ENCODE measurements at places on chromosomes 6 and 20.

DNA sequence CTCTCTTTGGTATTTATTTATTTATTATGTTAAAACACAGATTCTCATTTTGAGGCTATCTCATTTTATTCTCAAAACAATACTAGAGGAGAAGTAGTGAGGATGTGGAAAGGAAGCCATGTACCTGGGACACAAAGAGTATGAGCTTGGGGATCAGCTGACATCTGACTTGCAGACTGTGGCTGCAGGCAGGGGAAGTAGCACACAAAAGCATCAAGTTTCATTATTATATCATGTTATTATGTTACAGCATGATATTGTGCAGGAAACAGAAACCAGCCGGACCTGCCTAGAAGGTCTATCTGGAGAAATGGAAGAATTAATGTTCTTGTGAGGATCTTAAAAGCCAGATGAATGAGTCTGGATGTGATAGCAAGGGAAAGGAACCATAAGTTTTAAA lies 248.2 kb downstream of the KHDC1L start:
- DNase-seq: no peak

DNA sequence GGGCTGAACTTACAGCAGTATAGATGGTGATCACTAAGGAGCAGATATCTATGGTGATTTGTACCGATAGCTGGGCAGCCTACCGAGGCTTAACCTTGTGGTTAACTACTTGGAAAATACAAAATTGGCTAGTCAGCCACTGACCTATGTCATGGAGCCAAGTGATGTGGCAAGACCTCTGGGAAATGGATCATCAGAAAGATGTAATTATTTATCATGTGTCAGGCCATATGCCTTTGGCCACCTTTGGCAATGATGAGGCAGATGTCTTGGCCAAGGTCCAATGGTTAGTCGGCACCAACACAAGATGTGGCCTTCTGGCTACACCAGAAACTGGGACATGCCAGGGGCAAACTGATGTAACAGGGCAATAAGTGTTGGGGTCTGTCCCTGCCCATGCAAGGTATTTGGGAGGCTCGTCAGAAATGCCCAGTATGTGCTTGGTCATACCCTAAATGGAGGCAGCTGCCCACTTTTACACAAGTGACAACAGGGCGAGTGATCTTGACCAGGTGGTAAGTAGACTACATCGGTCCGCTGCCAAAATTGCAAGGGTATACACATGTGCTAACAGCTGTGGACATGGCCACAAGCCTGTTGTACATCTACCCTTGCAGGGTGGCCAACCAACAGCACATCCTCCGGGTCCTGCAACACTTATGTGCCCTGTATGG lies 30.1 kb downstream of the HDDC2 start:
- DNase-seq: no peak

- peak; percentile 35 for DNase-seq
These were observed 29.7 kb downstream of the CHMP4B start for GRCh38 chr20:33840759-33841435.

DNA sequence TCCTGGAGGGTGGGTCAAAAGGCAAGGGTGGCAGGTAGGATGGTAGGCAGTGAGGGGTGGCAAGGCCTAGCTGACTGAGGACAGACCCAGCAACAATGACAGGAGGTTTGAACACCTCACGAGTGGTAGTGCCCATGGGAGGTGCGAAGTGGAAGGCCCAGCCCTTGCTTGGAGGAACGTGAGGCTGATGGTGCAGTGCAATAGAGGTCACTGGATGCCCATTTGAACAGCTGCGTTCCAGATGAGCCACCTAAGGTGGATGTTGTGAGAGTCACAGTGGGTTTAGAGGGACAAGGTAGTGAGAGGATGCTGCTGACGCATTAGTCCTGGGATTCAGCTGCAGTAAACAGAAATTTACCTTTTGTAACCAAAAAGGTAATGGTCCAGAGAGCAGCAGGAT lies 15.6 kb downstream of the TMEM74B start:
- DNase-seq: no peak

GRCh38 chr6:154474648-154475428 lies 35.6 kb downstream of the CNKSR3 start:
- no peak for DNase-seq

DNA sequence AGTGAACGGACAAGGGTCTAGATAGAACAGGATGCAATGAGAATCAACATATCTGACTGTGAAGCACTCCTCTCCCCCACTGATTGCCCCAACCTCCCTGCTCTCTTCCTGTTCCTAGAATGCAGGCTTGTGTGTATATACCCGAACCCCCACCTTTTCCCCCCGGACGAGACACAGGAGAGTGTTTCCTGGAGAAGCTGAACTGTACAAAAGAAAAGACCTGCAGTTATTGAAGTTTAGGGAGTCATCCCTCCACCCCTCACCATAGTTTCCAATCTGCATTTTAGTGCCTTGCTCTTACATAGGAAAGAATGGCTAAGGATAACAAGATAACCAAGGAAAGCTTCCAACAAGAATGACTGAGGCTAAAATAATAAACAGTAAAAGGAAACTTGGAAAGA lies 55.5 kb upstream of the PDE10A start:
- no peak for DNase-seq

DNA sequence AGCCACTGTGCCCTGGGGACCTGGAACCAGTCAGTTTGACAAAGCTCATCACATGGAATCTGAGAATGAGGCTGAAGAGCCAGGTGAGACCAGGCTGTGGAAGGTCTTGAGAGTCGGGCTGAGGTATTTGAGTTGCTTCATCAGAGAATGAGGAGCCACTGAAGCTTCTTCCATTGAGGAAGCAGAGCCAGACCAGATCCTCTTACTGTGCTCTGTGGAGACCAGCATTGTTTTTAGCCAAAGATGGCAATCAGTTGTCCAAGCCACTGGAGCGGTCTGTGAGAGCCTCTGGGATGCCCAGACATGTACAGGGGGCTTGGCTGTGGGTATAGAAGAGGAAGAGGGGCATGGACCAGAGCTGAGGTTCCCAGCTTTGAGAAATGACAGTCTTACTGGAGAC lies 6.1 kb upstream of the EPB41L1 start:
- DNase-seq: no peak

DNA sequence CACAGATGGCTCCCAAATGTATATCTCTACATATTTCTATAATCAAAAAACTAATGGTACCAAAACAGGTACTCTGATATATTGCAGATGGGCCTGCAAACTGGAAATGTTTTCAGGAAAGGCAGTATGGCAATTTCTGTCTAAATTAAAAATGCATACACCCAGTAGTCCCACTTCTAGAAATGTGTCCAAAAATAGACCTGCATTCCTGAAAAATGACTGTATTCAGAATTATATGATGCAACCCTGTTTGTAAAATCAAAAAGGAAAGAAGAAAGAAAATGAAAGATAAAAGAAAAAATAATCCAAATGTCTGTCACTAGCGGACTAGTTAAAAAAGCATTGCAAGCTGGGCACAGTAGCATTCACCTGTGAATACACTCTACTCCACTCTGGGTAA lies 12.9 kb upstream of the MICB start:
- no peak for DNase-seq

DNA sequence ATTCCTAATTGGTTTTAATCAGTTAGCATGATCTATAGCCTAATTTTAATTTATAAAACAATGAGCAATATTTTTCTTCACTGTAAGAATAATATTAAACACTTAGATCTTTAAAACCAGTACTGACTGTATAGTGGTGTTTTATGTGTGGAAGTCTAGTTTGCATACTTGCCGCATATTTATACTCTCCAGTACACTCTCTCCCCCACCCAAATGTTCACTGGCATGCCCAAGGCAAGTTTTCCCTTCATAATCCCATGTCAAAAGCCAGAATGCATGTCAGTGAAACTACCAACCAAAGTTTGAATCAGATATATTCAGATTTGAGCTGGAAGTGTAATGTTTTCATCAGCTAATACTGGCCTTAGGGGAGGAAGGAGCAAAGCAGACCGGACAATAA lies 506.1 kb downstream of the PHF3 start:
- DNase-seq: no peak

DNA sequence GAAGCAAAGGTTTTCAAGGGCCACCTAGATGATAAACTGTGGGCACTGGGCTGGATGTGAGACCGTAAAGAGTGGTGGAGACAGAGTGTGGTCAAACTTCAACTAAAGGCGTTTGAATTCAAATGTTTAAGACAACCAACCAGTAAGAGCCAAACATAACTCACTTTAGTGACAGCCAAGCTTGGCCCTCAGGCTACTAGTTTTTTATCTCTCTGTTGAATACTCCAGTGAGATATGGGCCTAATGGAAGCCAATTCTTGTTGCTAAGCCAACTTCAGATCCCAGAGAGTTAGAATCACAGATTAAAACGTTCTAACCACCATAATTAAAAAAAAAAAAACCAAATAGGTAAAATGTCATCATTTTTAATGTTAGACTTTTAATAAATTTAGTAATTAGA lies 57.3 kb downstream of the TRMT6 start:
- DNase-seq: no peak

GRCh38 chr6:11614534-11615213 lies 77.1 kb downstream of the TMEM170B start:
- DNase-seq: no peak

GRCh38 chr20:38880952-38881735 lies 45.1 kb upstream of the FAM83D start:
- no peak for DNase-seq

DNA sequence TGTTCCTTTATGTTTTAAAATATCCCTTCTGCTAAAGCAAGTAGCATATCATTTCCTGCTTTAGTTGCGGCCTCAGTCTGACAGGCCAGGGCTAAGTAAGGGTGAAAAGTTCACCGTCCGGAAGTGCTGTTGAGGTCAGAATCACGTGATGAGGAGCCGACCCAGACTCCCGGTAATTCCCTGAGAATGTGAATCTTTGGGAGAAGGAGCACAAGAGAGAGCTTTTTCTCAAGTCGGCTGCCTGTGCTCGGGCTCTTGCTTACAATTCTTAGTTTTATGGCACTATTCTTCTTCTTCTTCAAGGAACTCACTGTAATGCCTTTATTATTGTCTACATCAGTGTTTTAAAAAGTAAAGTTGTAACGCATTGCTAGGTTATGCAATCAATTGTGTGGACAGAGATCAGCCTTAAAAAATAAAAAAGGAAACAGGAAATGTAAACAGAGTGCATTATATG lies 309.3 kb downstream of the PRL start:
- DNase-seq: no peak

GRCh38 chr20:63433351-63433750 lies 39.1 kb downstream of the KCNQ2 start:
- DNase-seq: no peak

GRCh38 chr20:49328790-49329189 lies 50.9 kb upstream of the ZNFX1 start:
- no peak for DNase-seq

DNA sequence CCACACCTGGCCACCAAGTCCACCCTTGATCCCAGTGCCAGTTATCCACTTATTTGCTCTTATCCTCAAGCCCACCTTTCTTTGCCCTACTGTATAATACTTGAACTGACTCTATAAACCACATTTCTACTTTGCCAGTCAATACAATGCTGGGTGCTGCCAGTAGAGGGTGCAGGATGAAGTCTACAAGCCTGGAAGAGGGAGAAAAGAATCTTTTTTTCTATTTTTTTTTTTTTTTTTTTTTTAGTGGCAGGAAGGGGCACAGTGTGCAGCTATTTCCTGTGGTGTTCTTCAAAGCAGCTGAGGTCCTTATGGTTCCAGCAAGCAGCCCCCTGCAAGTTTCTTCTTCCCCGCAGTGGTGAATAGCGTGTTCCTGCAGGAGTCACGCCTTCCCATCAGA lies 22.2 kb upstream of the GABRR1 start:
- DNase-seq: no peak

GRCh38 chr6:92715991-92716390 lies 703.4 kb downstream of the EPHA7 start:
- no peak for DNase-seq

GRCh38 chr6:3895312-3895653 lies 46.1 kb downstream of the FAM50B start:
- no peak for DNase-seq

DNA sequence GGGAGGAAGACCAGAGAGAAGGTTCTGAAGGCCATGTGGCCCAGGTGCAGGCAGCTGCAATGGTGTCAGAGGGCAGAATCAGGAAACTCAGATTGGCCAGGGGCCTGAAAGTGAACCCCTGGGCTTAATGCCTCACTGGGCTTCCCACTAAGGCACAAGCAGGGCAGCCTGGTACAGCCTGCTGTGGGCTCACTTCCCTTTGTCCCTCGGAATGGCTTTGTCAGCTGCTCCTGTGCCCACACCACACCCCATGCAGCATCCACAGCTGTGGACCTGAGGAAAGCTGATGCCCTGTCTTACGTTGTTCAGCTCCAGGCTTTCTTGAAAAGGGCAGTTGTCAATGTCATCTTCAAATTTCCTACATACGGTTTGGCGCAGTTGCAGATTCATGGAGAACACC lies 2.4 kb downstream of the CST9 start:
- no peak for DNase-seq

- DNase-seq: no peak
These were observed 20.3 kb upstream of the TENT5A start for GRCh38 chr6:81772741-81773140.

DNA sequence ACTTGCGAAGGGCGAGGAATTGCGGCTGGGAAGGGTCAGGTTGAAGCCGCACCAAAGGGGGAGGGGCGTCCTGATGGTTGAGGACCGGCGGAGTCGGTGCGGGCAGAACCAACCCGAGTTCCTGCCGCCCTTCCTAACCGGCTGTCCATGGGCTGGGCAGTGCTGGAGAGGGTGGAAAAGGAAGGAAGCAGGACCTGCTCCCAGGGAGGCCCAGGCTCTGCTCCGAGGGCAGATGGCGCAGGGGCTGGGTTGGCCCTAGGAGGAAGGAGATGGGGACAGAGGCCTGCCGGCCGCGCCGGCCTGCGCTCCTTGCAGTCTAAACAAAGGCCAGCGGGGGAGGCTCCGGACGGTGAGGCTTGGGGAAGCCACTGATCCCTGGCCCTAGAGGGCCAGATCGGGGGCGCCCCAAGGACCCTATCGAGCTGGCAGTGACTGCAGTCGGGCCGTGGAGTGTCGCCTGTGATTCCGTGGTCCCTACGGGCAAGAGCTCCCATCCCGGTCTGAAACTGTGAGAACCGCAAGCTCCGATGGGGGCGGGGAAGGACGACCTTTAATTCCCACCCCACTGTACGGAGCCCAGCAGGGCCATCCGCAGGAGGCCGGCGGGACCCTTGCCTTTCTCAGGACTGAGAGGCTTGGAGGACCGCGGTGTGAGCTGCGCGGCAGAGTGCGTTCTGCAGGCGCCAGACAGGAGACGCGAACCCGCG lies 39.4 kb downstream of the YTHDF1 start:
- DNase-seq: no peak

DNA sequence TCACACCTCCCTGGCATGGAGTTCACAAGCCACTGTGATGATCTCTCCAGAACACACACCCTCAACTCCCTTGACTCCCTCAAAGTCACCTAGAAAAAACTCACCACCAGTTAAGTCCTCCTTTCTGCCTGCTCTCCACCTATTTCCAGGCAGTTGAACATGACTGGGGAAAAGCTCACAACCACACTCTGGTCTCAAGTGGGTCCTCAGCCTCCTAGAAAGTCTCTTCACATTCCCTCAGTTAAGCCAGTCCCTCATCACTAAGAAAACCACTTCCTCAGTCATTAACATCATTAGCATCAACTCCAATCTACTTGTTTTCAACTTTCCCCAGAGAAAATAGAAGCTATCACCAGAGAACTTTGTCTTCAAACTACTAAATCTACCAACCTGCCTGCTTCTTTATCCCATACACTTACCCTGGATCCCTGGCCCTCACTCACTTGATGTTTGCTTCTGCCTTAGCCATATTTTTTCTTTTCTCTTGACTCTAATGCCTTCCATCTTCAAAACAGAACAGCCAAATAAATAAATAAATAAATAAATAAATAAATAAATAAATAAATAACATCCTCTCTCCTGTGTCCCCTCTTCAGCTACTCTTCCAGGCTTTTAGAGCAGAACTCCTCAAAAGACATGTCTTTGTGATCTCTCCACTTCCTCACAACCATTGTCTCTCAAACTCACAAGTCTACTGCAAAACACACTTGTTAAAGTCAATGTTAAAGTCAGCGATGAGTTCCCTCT lies 742.4 kb upstream of the FLRT3 start:
- DNase-seq: no peak

Measured in NCI-H1092 treated with DMSO at 0.1 percent for 48 hours (cell line).